ENCODE measurements at places on chromosomes 3 and 15. TPM values are rescaled to one million over a fixed set of nuclear protein-coding genes. Genes with fewer than 3 reads are reported as not detected.

Gene TARS3
- polyA plus RNA-seq: 22.1 TPM

Gene IMPG2
- 5.2 TPM for polyA plus RNA-seq

Gene FBXO45
- polyA plus RNA-seq: 35.3 TPM

Gene FAM219B
- polyA plus RNA-seq: 293 TPM

Gene ANKRD34C
- polyA plus RNA-seq: not detected

Gene EFHB
- 1.0 TPM for polyA plus RNA-seq

Gene CP
- polyA plus RNA-seq: not detected

Gene MKRN2
- 47.6 TPM for polyA plus RNA-seq

Gene CORO2B
- 17.1 TPM for polyA plus RNA-seq

Gene MAPKBP1
- 39.9 TPM for polyA plus RNA-seq

Gene C3orf33
- polyA plus RNA-seq: 9.0 TPM

Gene TIGIT
- 1.8 TPM for polyA plus RNA-seq

Gene RARRES1
- not detected for polyA plus RNA-seq
